Left colon (tissue), 2 donors: ENCODE measurements at places on chromosomes 7 and 10. TPM values are rescaled to one million over a fixed set of nuclear protein-coding genes. Genes with fewer than 3 reads are reported as not detected.

DNA sequence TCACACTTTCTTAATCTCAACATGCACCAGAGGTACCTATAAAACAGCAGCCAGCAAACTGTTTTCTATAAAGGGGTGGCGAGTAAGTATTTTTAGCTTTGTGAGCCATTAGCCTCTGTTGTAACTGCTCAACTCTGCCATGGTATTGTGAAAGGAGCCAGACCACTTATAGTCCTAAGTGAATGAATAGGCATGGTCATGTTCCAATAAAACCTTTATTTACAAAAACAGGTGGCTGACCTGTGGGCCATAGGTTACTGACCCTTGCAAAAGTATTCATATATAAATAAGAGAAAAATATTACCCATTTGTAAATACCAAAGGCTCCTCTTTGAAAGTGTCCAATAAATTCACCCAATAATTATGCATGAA, 50.3 kb downstream of the ICA1 start:
- DNase-seq, result no peak

DNA sequence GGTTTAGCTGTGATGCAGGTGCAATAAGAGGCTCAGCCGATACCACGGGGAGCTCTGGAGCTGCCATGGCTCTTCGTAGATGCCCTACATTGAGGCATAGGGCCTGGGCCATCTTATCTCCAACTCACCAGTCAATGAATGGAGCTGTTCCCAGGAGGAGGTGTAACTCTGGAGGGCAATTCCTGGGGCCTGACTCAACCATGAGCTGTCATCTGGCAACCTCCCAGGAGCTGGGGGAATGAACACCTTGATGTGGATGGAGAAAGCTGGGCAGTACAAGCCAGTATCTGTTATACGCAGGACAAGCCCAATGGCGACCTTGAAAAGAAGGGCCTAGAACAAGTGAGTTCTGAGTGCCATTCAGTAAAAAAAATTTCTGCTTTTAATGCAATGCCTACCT, 224.0 kb upstream of the PLXDC2 start:
- DNase-seq, result no peak

DNA sequence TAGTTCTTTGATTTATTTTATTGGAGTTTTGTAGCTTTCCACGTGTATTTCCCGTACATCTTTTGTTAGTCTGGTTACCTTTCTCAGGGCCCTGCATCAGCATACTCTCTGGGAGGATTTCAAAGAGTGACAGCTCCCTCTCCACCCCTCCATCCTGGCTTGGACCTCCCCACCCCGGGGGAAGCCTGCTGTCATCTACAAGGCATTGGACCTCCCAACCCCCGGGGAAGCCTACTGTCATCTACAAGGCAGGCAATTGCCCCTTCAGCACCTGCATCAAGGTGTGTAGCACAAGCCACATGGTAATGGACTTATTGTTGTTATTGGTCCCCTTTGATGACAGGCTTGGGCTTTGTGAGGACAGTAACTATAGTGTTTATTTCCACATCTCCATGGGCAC, 390.1 kb downstream of the TCERG1L start:
- DNase-seq, result no peak

DNA sequence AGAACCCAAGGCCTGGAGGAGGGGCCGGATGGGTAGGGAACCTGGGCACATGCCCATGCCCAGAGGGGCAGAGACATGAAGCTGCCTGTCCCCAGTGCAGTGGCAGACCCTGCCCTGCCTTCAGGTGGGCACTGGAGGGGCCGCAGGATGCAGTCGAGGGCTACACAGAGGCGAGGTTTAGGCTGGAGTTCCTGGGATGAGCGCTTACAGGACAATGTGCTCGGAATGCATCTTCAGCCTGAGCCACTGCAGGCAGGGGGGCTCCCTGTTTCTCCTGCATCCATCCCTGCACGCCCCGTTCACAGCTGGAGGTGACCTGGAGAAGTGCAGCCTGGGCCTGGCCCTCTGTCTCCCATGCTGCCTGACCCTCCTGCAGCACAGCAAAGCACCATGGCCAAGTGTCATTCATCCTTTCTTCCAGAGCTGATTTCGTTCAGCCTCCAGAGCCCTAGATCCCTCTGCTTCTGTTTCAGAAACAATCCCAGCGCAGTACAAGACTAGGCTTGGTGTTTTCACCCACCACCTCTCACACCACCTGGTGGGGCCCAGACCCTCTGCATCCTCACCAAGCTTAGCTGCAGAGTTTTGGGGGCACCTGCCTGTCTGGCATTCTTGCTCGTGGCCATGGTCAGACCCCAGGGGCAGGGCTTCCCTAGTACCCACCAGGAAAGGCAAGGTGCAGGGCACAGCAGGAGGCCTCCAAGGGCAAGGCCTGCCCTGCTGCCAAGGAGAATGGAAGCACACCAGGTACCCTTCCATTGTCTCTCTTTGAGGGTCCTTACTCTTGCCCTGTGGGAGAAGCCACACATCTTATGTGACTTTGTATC, 311.9 kb downstream of the TCERG1L start:
- DNase-seq, result no peak

CHAT gene
- total RNA-seq, result 0.82 TPM

DNA sequence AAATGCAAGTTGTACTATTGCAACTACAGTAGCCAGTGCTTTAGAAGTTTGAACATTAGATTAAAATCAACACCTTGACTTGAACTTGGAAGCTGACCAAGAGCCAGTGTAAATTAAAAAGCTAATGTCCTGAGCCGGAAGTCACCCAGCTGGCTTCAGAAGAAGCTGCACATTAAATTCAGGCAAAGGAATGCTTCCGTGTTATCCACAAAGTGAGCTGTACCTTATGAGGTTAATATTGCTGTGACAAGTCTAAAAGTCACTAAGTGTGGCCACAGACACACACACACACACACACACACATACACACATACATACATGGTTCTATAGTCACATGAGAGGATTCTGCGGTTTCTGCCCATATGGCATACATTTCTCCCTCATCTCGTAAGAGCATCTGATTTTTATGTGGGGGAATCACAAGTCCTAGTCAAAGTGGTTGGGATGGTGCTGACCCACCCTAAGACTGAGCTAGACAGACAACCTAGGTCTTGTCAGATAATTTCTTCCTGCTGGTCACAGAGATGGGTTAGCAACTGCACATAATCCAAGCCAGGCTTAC, 612.9 kb downstream of the SORCS1 start:
- no peak for DNase-seq

GRCh38 chr7:45203936-45204445, 46.4 kb downstream of the RAMP3 start:
- DNase-seq, result no peak

GRCh38 chr7:44385434-44386138, 60.2 kb upstream of the CAMK2B start:
- DNase-seq, result no peak

HOXA6 gene
- 21.2 TPM for total RNA-seq

IRF5 gene
- 8.5 TPM for total RNA-seq

GRCh38 chr7:82501346-82501745, 57.8 kb upstream of the CACNA2D1 start:
- no peak for DNase-seq

DNA sequence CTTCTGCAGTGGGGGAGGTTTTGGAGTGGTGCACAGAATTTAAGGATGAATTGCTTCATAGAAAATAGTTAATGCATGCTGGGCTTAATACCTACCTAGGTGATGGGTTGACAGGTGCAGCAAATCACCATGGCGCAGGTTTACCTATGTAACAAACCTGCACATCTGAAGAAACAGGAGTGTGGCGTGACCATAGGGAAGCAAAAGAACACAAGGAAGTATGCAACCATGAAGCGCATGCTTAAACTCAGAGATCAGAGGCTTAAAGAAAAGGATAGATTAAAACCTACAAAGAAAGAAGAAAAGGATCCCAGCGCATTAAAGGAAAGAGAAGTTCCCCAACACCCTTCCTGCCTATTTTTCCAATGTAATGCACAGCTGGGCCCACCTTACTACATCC, 22.0 kb downstream of the CCDC126 start:
- DNase-seq, result no peak

NACAD gene
- total RNA-seq, result 0.61 TPM

DNA sequence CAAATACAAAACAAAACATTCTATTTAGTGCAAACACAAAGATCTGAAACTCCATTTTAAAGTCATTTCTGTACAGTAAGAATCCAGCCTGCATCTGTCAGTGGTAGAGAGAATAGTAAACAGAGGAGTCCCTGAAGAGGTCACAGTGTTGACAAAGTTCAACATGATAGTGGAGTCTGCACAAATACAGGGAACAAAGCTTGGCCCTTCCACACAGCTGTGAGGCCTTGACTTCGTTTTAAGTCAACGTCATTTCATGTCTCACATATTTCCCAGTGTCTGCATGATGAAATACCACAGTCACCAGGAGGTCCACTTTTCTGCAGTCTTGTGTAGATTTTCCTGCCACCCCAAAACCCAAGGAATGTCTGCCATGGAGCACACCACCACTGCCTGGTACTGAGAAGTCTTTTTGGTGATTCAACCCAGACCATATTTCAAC, 33.0 kb downstream of the CYP26A1 start:
- DNase-seq, result no peak

PTPN20 gene
- 2.7 TPM for total RNA-seq

GRCh38 chr10:45000138-45000751, 478 bp upstream of the ZNF22 start:
- DNase-seq, result peak; percentile 61
